LNCaP clone FGC (cell line): ENCODE measurements at places on chromosomes 1 and 21.

DNA sequence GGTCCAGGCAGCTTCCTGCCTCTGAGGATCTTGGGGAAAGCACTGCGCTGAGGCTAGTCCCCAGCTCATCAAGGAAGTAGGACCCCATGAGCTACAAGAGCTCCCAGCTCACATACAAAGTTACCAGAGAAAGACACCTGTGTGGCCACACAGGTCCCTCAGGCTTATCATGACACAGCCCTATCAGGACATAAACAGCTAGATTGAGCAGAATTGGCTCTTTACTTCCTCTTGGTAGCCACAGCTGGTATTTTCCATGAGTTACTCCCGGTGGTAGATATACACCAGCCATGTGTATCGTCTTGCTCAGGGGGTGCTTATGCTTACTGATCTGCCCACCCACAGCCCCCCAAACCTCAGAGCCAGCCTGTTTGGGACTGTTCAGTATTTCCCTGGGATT is 1.2 kb downstream of the LENEP start:
- no peak for DNase-seq

DNA sequence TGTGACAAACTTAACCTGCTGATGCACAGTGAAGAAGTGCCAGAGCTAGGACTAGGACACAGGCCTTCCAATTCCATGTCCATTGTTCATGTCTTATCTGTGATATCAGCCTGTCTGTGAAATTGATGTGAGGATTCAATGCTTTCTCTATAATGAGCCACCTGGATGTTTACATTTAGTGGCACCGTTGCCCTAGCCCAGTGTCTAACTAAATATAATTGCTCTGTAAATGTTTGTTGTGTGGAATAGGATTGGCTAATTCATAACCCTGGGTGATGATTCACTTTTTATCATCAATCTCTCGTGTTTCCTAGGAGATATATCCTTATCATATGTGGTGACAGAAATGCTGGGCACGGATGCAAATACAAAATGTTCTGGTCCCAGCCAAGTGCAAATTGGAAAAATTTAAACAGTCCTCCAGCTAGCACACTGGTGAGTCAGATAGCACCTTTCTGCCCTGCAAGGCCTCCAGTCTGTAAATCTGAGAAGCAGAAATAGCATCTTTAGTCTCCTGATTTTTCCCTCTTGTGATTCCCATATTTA is 46.9 kb upstream of the GNG12 start:
- peak; percentile 95 for DNase-seq

GRCh38 chr1:11384170-11384554 is 94.8 kb upstream of the DISP3 start:
- no peak for DNase-seq

- DNase-seq = no peak
Measured at GRCh38 chr1:150876119-150876454, 312 bp downstream of the ARNT start.

- no peak for DNase-seq
Measured at GRCh38 chr1:50995651-50996050, 25.6 kb downstream of the CDKN2C start.

DNA sequence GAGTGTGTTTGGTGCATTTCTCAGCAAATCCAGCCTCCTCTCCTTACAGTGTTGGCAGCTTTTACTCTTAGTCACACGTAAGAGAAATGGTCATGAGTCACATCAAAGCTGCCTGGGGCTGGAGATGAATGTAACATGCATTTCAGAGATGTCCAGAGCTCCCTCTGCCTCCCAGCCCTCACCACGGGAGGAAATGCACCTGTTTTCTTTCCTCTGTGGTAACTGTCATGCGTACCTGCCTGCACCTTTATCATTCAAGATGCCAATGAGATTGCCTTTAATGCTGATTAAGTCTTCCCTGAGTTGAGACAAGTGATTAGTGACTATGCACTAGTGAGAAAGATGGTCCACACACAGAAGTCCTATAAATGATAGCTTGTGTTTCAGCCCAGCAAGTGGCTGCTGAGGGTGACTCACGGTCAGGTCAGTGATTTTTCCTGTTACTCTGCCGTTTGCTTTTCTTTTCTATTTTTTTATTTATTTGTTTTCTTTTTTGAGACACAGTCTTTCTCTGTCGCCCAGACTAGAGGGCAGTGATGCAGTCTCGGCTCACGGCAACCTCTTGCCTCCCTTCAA is 277.3 kb upstream of the FMN2 start:
- DNase-seq = no peak

GRCh38 chr1:20578721-20579395 is 10.0 kb upstream of the CDA start:
- DNase-seq = no peak

- no peak for DNase-seq
Measured at GRCh38 chr1:219075121-219075879, 98.4 kb upstream of the LYPLAL1 start.
